ENCODE measurements at places on chromosomes 7 and 10. TPM values are rescaled to one million over a fixed set of nuclear protein-coding genes. Genes with fewer than 3 reads are reported as not detected.
A peak's percentile ranks its signal among the peaks of the same experiment; 100 is the strongest.

DNA sequence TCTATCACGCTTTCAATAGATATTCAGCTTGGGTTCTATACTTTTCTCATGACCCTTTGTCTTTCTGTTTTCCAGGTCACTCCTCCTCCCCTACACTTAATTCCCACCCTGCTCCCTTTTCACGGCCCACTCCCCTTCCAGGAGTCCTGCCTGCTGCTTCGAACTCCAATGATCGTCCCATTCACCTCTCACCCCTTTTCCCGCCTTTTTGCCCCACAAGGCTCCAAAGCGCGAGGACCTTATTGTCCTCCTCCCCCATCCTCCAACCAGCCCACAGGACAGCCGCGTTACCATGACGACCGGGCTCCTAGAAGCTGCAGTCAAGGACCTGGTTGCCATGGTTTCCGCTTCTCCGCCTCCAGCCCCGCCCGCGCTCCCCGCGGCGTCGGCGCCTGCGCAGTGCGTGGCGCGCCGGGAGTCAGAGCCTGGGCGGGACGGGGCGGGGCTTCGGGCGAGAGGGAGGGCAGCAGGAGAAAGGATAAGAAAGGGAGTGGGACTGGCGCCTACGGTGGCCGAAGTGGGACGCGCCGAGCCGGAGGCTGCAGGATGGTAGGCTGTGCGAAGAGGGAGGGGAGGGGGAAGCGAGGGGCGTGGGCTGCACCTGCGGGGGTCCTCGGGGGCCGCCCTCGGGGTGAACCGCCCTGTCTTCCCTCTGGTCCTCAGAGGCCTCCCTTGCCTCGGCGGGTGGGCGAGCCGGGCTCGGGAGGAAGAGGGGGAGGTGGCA is at the start of gene AP1S1:
Gene AP1S1 (plus strand): TSS at position 508 of the 724 bp plus-strand sequence. CDS start 39 bp downstream, at position 547.
- H3K27me3 ChIP-seq = no peaks in the 10 kb centered on the region
- peak within 1 kb of the TSS; percentile 57 for H3K27ac ChIP-seq
- DNase-seq = peak; percentile 94
- H3K4me1 ChIP-seq = peaks cover 7% of the 10 kb centered on the region

GRCh38 chr7:150945853-150946420 is 32.2 kb downstream of the KCNH2 start:
- no peak overlapping the region for H3K27ac ChIP-seq
- no peaks in the 10 kb centered on the region for H3K27me3 ChIP-seq
- H3K4me3 ChIP-seq = no peak overlapping the region
- peak; percentile 62 for DNase-seq

DNA sequence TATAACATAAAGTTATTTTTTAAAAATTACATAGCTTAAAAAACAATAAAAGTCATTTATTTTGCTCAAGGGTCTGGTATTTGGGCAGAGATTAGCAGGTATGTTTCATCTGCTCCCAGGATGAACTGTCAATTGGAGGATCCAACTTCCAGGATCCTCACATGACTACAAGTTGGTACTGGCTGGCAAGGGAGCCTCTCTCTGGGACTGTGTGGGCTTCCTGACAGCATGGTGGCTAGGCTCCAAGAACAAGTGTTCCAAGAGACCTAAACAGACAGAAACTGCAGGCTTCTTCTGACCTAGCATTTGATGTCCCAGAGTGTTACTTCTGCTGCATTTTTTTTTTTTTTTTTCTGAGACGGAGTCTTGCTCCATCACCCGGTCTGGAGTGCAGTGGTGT is 107.2 kb downstream of the AVL9 start:
- no peaks in the 10 kb centered on the region for H3K27me3 ChIP-seq
- H3K4me1 ChIP-seq = no peaks in the 10 kb centered on the region
- no peak overlapping the region for H3K4me3 ChIP-seq
- no peaks in the 10 kb centered on the region for H3K36me3 ChIP-seq

DNA sequence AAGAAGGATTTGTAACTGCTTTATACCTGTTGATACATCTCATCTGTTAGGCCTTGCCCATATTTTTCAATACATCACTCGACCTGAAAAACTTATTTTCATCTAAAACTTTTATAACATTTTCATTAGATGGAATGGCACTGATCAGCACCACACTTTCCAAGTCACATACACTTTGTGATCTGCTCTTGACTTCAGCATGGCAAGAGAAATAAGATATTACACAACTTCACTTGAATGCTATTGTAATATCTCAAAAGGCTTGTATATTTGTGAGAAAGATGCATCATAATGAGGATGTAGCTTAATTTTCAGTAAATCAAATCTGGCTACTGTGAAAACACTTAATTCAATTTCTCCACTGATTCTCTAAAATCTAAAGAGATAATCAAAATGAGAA is 126.2 kb downstream of the MICU1 start:
- H3K4me1 ChIP-seq = peaks cover 5% of the 10 kb centered on the region
- no peak overlapping the region for H3K27ac ChIP-seq
- no peaks in the 10 kb centered on the region for H3K36me3 ChIP-seq
- no peaks in the 10 kb centered on the region for H3K27me3 ChIP-seq
- no peak overlapping the region for H3K4me3 ChIP-seq
- DNase-seq = no peak

DNA sequence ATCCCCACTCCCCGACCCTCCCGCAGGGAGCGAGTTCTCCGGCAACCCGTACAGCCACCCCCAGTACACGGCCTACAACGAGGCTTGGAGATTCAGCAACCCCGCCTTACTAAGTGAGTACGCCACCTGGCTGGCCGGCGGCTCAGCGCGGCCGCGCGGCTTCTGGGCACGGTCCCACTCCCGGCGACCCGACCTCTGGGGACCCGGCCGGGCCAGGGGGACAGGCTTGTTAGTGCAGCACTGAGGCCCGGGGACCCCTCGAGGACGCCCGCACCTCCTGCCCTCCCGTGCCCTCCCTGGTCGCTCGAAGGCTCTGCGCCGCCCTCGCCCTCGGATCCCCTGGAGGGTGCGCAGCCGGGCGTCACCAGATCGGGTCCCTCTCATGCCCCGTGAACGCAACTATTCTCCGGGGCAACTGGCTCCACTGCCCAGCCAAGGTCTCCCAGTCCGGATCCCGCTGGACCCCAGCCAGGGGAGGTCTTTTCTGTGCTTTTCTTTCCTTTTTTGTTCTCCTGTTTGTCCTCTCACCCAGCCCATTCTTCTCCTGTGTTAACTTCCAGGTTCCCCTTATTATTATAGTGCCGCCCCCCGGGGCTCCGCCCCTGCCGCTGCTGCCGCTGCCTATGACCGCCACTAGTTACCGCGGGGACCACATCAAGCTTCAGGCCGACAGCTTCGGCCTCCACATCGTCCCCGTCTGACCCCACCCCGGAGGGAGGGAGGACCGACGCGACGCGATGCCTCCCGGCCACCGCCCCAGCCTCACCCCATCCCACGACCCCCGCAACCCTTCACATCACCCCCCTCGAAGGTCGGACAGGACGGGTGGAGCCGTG is 81.8 kb downstream of the PAX2 start:
- no peak overlapping the region for H3K4me3 ChIP-seq
- peaks cover 71% of the 10 kb centered on the region for H3K27me3 ChIP-seq
- H3K36me3 ChIP-seq = no peaks in the 10 kb centered on the region
- no peak overlapping the region for H3K27ac ChIP-seq
- no peaks in the 10 kb centered on the region for H3K4me1 ChIP-seq

- no peak overlapping the region for H3K4me3 ChIP-seq
- H3K27ac ChIP-seq = no peak overlapping the region
Measured at GRCh38 chr10:25390733-25391132, 215.9 kb downstream of the GPR158 start.

- no peaks in the 10 kb centered on the region for H3K4me1 ChIP-seq
- no peaks in the 10 kb centered on the region for H3K27me3 ChIP-seq
- H3K4me3 ChIP-seq = no peak overlapping the region
- H3K36me3 ChIP-seq = peaks cover 28% of the 10 kb centered on the region
Measured at GRCh38 chr7:44052771-44053365, 8.4 kb downstream of the DBNL start.

GRCh38 chr7:46283852-46284251 is 362.8 kb upstream of the IGFBP3 start:
- no peak overlapping the region for H3K4me3 ChIP-seq
- no peak for DNase-seq
- H3K36me3 ChIP-seq = no peaks in the 10 kb centered on the region
- no peaks in the 10 kb centered on the region for H3K27me3 ChIP-seq
- no peak overlapping the region for H3K27ac ChIP-seq

- H3K4me3 ChIP-seq = no peak overlapping the region
- no peak overlapping the region for H3K27ac ChIP-seq
- H3K4me1 ChIP-seq = peaks cover 3% of the 10 kb centered on the region
- H3K27me3 ChIP-seq = no peaks in the 10 kb centered on the region
- H3K36me3 ChIP-seq = no peaks in the 10 kb centered on the region
- DNase-seq = peak; percentile 21
Measured at GRCh38 chr10:60390224-60390626, 550 bp upstream of the ANK3 start.

GRCh38 chr7:26461518-26461917 is 169.9 kb downstream of the SNX10 start:
- H3K4me3 ChIP-seq = no peak overlapping the region
- no peaks in the 10 kb centered on the region for H3K27me3 ChIP-seq
- H3K27ac ChIP-seq = no peak overlapping the region

- no peaks in the 10 kb centered on the region for H3K4me1 ChIP-seq
- no peak for DNase-seq
- H3K27me3 ChIP-seq = no peaks in the 10 kb centered on the region
- H3K36me3 ChIP-seq = no peaks in the 10 kb centered on the region
Measured at GRCh38 chr7:105325216-105325904, 63.4 kb downstream of the SRPK2 start.

- DNase-seq = peak; percentile 72
- H3K4me3 ChIP-seq = no peak overlapping the region
- no peaks in the 10 kb centered on the region for H3K4me1 ChIP-seq
- H3K27me3 ChIP-seq = no peaks in the 10 kb centered on the region
- H3K36me3 ChIP-seq = no peaks in the 10 kb centered on the region
Measured at GRCh38 chr7:69739931-69740431, 141.7 kb downstream of the AUTS2 start.

- no peaks in the 10 kb centered on the region for H3K27me3 ChIP-seq
- H3K27ac ChIP-seq = no peak overlapping the region
- H3K4me1 ChIP-seq = no peaks in the 10 kb centered on the region
- no peaks in the 10 kb centered on the region for H3K36me3 ChIP-seq
Measured at GRCh38 chr10:23742368-23742767, 303.5 kb downstream of the OTUD1 start.

DNA sequence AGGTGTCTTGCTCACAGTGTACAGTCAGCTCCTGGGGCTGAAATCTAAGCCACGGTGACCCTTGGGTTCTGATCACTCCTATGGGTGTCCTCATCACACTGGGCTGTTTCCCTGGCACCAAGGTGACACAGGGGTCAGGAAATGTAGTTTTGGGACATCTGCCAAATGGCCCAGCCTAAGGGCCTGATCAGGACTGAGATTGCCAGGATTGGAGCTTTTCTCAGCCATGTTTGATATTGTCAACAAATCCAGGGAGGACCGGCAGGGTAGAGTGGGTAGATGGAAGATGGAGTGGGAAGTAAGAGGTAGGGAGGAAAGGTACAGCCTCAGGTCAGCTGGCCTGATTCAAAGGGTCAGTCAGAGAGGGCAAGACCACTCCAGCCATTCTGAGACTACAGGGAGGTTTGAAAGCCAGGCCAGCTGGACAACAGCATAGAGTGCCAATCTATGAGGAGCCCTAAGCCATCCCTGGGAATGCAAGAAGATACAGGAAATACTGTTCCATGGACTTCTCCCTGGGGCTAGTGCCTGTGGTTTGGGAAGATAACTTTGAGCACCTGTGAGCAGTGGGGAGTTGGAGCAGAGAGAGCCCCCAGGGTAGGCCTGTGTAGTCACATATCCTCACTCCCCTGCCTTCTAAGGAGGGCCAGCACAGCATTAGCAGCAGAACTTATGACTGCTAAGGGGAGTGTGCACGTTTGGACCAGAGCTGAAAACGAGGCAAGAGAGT is 377.3 kb upstream of the ZMIZ1 start:
- H3K4me3 ChIP-seq = no peak overlapping the region
- no peak overlapping the region for H3K27ac ChIP-seq
- H3K27me3 ChIP-seq = no peaks in the 10 kb centered on the region
- H3K4me1 ChIP-seq = no peaks in the 10 kb centered on the region

DNA sequence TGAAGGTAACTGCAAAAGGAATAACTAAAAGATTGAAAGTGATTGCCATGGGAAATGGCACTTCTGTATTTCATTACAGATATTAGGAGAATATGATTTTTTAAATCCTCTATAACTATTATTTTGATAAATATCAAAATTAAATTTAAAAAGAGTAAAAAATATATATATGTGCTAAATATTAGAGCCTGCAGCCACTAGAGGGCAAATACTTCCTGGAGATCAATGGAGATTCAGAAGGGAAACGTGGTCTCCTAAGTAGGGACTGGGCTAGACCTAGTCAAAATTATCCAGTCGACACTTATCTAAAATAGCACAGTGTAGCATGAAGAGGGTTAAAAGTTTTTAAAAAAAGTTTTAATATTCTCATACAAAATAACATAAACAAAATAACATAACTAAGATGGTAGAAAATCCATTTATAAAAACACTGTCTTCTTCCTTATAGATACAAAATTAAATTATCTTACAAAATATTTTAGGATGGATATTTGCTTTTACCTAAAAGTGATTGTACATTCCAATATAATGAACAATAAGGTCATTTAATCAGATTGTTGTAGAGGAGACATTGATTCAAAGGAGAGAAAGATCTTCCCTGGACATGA is 434.3 kb downstream of the MDFIC start:
- peak; percentile 61 for DNase-seq
- no peaks in the 10 kb centered on the region for H3K27me3 ChIP-seq
- H3K27ac ChIP-seq = peak overlapping the region; percentile 43
- H3K4me1 ChIP-seq = peaks cover 9% of the 10 kb centered on the region
- H3K4me3 ChIP-seq = no peak overlapping the region

DNA sequence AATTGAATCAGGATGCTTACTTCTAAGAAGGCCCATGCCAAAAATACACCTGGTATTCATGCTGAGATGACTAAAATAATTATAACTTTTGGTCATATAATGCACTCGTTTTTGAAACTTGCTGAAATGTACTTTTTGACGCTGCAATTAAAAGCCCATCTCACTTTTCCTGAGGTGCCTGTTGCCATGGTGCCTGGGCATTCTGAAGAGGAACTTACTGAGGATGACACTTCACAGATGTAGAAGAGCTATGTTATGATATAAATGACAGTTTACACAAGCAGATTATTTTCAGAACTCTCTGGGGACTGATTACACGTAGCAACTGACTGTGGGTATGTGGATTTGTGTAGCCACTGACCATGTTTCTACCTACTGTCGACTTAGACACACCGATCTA is 182.4 kb downstream of the TPK1 start:
- H3K4me1 ChIP-seq = no peaks in the 10 kb centered on the region
- H3K27ac ChIP-seq = no peak overlapping the region
- DNase-seq = no peak
- H3K27me3 ChIP-seq = no peaks in the 10 kb centered on the region
- H3K4me3 ChIP-seq = no peak overlapping the region
- no peaks in the 10 kb centered on the region for H3K36me3 ChIP-seq

GRCh38 chr7:2843191-2843685 is 870 bp downstream of the GNA12 start:
- no peak for DNase-seq
- no peaks in the 10 kb centered on the region for H3K36me3 ChIP-seq
- peak overlapping the region; percentile 74 for H3K4me3 ChIP-seq
- H3K27ac ChIP-seq = peak overlapping the region; percentile 52

GRCh38 chr7:22393913-22394729 is 37.2 kb upstream of the RAPGEF5 start:
- H3K27ac ChIP-seq = no peak overlapping the region
- H3K27me3 ChIP-seq = no peaks in the 10 kb centered on the region
- no peaks in the 10 kb centered on the region for H3K36me3 ChIP-seq
- DNase-seq = no peak
- H3K4me3 ChIP-seq = no peak overlapping the region
- H3K4me1 ChIP-seq = no peaks in the 10 kb centered on the region

Gene ZNF3
- total RNA-seq = 30.8 TPM

Gene ANKRD22
- 0.17 TPM for total RNA-seq

Gene C10orf105
- under 0.01 TPM for total RNA-seq

Gene SHH
- under 0.01 TPM for total RNA-seq

Gene HOXA13
- total RNA-seq = not detected

Gene TPST1
- total RNA-seq = 189 TPM

Gene RNF32
- 2.8 TPM for total RNA-seq

Gene DLX6
- total RNA-seq = not detected
